ENCODE measurements at places on chromosomes 2 and 18.

DNA sequence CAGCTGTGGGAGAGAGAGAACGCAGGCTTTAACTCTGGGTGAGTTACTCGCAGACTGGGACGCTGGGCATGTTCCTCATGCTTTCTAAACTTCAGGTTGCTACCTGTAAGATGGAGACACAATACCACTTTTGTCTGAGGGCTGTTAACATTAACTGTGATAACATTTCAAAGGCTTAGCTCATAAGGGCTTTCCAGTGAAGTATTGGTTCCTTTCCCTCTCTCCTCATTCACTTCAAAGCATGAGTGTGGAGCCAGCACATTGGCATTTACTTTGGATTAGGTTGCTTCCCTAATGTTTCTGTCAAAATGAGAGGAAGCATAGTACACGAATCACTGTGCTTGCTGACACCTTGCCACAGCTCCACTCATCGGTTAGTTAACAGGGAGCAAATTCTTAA lies 30.2 kb downstream of the INSIG2 start:
- DNase-seq: no peak

DNA sequence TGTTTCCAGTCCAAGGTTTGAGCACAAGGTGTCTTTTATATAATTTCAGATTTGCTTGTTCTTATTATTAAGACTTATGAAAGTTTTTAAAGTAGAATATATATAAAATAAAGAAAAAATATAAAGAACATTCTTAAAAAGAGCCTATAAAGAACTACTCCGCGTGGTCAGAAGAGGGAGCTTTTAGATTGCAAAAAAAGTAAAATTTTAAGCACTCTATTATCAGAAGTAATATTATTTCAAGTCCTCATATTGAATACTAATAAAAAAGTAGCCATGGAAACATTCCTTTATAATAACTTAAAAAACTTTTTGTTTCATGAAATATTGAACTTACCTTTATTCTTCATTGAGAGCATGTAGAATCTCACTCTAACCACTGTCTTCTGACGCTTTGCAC lies 51.4 kb downstream of the LINC00305 start:
- DNase-seq: no peak

GRCh38 chr2:11583840-11584524 lies 50.1 kb downstream of the GREB1 start:
- peak; percentile 75 for DNase-seq

DNA sequence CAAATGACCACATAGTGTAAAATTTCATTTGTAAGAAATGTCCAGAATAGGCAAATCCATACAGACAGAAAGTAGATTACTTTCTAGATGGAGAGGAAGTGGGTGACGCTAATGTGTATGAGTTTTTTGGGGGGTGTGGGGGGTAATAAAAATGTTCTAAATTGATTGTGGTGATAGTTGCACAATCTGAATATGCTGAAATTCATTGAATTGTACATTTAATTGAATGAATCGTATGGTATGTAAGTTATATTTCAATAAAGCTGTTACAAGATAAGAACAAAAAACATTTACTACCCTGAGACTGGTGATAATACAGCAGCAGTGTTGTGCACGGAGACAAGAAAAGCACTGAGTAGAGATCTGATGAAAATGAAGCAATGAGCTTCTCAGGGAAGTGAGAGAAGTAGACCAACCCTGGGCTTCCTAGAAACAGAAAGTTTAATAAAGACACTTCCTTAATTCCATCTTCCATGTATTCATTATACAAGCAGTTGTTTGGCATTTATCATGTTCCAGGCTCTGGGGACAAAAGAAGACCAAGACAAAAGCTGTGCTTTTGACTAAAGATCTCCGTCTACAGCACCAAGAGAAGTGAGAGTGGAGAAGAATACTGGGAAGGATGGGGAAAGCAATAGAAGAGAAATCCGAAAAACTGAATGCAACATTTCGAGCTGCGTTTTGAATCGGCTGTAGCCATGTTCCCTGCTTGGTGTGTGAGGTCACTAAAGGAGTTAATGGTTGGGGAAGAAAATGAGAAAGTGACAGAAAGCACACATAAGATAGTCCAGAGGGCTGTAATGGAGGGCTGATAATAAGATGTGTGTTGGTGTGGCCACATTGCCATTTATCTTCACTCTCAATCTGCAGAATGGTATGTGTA lies 1.8 kb upstream of the PDE11A start:
- no peak for DNase-seq

- DNase-seq: no peak
Observed at GRCh38 chr2:173043897-173044519, 31.6 kb upstream of the MAP3K20 start.

DNA sequence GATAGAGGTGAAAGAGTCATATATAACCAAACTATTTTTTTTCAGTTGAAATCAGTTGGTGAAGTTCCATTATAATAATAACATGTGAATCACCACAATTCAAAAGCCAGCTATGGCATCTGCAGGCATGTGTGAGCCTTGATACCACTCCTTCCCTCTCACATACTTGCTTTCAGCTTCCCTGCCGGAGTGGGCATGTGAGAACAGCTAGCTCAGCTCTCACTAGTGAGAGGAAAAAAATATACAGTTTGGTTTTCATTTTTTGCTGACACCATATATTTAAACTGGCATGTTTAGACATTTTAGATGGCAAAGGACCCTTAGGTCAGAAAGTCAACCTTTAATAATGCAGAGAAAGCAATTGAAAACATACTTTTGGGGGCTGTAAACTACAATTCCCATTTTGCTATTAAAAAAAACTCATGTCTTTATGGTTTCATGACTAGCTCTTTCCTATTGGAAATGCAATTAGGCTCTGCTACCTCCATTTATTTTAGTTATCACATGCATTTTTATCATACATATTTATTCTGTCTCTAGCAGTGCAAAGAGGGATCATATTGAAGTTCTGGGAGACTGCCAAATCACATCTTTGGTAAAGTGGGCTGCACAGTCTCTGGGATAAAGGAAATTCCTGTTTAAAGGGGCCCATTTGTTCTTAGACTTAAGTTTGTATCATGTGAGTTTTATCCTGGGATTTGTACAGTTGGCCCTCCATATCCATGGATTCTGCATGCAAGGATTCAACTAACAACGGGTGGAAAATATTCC lies 33.2 kb upstream of the SLC40A1 start:
- no peak for DNase-seq

- DNase-seq: no peak
Observed at GRCh38 chr18:64994370-64994769, 756.4 kb upstream of the CDH7 start.

DNA sequence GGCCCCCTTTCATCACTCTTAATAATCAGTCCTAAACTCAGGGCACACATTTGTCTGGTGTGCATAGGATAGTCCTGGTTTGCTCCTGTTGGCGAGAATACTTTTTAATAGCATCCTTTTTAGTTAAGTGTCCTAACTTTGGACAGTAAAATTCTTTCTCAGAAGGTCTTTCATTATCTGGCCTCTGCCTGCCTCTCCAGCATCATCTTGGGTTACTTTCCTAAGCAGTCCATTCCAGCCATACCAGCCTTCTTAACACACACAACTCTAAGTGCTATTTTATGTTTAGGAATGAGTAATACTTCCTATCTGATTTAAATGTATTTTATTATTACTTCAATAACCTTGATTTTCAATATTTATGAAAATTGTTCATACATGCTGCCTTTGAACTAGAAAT lies 151.0 kb downstream of the ACOXL start:
- no peak for DNase-seq

Measured in germinal center (tissue), 1 donor.